WTC11 (cell line): ENCODE measurements at places on chromosomes 7 and 10. TPM values are rescaled to one million over a fixed set of nuclear protein-coding genes. Genes with fewer than 3 reads are reported as not detected.

The STRIP2 gene
- 6.5 to 7.7 TPM (median 7.6 TPM) in 3 replicates for total RNA-seq

The RBP4 gene
- 1.8 to 2.7 TPM (median 2.2 TPM) in 3 replicates for total RNA-seq

The SLC26A5 gene
- 0.15 to 0.46 TPM (median 0.41 TPM) in 3 replicates for total RNA-seq

The GIMAP6 gene
- total RNA-seq = 0.13 to 0.18 TPM (median 0.14 TPM) in 3 replicates

The PNLIPRP1 gene
- 0.68 to 1.2 TPM (median 0.69 TPM) in 3 replicates for total RNA-seq

The DNAH11 gene
- total RNA-seq = 3.5 to 6.4 TPM (median 4.2 TPM) in 3 replicates

The SNCG gene
- total RNA-seq = 8.4 to 14.3 TPM (median 12.0 TPM) in 3 replicates

The RBP3 gene
- total RNA-seq = not detected in 3 replicates

DNA sequence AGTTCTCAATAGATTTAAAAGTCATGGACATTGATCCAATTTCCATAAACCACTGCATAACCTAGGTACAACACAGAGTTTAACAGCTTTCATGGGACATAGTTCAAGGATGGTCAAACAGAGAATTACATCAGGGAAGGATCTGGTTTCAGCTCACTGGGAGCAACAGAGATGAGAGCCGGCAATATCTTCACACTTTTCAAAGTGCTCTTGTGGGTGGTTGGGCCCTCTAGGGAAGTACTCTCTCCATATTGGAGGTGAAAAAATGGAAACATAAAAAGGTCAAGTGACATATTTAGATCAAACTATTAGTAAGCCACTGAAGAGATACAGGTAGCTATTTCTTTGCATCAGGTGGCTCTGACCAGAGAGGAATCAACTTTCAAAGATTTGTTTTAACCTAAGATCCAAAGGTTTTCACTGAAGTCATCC lies 61.8 kb upstream of the LRRN3 start:
- no peak for DNase-seq

GRCh38 chr7:38235606-38236005 lies 37.8 kb downstream of the TARP start:
- DNase-seq = no peak

DNA sequence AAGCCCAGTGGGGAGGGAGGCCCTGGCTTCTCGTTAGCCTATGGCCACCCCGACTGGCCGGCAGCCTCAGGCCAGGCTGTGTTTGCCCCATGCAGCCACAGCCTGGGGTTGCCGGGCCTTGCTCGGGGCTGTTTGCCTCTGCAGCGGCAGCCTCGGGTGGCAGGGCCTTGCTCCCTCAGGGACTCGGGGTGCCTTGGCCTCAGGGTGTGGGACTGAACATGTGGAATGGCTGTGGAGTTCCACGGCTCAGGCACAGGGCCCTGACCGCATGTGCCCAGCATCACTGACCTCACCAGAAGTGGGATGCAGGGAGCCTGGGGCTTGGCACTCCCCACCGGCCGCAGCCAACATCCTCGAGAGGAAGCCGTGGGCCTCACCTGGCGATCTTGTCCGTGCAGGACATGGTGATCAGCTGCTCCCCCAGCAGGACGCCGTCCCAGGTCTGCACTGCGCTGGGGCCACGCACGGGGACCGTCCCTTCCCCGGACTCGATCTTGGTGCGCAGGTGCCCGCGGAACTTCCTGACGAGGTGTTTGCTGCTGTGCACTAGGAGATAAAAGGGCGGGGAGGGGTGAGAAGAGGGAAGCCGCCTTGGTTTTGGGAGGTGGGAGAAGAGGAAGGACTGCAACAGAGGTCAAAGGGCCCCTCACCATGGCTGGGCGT lies 160.5 kb downstream of the WDR37 start:
- DNase-seq = no peak

- no peak for DNase-seq
Observed at GRCh38 chr10:120392671-120393079, 64.4 kb upstream of the PLPP4 start.

- no peak for DNase-seq
Observed at GRCh38 chr7:90738249-90738648, 142.1 kb downstream of the CDK14 start.

DNA sequence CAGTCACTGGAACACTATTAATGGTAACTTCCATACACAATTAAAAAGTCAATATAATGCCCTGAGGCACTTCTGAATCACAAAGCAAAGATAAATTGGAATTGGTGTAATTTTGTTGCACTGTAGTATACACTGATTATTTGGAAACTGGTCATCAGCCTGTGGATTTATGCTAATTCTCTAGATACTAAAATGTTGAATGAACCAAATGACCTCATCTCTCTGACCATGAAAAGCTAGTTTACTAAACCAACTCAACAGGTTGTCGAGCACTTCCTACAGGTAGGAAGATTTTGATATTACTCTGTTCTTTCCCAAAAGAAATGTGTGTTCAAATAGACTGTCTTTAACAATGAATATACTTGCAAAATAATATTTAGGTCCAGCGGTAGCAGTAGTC lies 5.3 kb downstream of the NRP1 start:
- no peak for DNase-seq

GRCh38 chr7:22001345-22002004 lies 55.8 kb upstream of the CDCA7L start:
- no peak for DNase-seq

DNA sequence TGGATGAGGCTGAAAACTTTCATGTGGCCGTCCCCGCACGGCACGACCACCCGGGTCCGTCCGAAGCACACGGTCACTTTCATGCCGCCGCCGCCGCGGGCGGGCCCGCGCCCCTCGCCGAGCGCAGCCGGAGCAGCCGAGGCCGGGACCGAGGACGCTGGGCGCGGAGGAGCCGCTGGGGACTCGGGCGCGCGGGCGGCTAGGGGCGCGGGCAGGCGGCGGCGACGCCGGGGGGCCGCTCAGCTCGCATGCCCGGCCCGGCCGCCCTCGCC lies 247 bp downstream of the PARD3 start:
- DNase-seq = no peak
